Astrocyte (in vitro differentiated cells and primary cell): ENCODE measurements at places on chromosomes 16 and 17. TPM values are rescaled to one million over a fixed set of nuclear protein-coding genes. Genes with fewer than 3 reads are reported as not detected.

Gene TBX4
- 0.14 TPM in 1 of 2 replicates, not detected in the other for total RNA-seq

DNA sequence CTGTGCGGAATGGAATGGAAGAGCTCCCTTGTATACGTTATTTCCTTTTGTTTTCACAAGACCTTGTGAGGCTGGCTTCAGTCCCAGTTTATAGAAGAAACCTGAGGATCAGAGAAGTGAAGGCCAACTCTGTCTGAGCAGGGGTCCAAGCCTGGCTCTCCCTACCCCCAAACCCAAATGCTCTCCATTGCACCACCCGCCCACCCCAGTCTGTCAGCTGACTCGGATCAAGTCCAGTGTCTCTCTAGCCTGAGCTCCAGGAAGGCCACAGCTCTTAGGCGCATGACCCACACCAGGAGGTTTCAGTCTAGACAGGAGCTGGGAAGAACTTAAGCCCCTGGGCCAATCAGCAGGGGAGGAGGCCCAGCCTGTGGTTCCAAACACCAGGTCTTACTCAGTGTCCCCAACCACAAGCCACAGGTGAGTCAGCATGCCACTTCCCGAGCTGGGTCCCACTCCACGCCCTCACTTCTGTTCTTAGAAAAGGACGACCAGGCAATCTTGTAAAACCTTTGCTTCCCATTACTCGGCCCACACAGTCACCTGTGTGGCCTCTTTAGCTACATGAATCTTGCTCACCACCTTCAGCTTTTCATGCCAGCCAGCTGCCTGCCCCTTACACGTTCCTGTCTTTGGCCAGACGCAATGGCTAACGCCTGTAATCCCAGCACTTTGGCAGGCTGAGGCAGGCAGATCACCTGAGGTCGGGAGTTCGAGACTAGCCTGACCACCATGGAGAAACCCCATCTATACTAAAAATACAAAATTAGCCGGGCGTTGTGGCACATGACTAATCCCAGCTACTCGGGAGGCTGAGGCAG lies 27.8 kb downstream of the TK2 start:
- H3K27ac ChIP-seq = peak overlapping the region; percentile 58
- no peaks in the 10 kb centered on the region for H3K27me3 ChIP-seq
- H3K4me1 ChIP-seq = peaks cover 23% of the 10 kb centered on the region
- no peak overlapping the region for H3K4me3 ChIP-seq

- DNase-seq = peak; percentile 72
- H3K4me3 ChIP-seq = no peak overlapping the region
- H3K4me1 ChIP-seq = peaks cover 5% of the 10 kb centered on the region
- H3K36me3 ChIP-seq = no peaks in the 10 kb centered on the region
Observed at GRCh38 chr16:86961171-86961601, 356.0 kb downstream of the C16orf95 start.

GRCh38 chr16:7990626-7991260 lies 599.6 kb downstream of the TMEM114 start:
- H3K36me3 ChIP-seq = no peaks in the 10 kb centered on the region
- no peak overlapping the region for H3K4me3 ChIP-seq
- DNase-seq = no peak

DNA sequence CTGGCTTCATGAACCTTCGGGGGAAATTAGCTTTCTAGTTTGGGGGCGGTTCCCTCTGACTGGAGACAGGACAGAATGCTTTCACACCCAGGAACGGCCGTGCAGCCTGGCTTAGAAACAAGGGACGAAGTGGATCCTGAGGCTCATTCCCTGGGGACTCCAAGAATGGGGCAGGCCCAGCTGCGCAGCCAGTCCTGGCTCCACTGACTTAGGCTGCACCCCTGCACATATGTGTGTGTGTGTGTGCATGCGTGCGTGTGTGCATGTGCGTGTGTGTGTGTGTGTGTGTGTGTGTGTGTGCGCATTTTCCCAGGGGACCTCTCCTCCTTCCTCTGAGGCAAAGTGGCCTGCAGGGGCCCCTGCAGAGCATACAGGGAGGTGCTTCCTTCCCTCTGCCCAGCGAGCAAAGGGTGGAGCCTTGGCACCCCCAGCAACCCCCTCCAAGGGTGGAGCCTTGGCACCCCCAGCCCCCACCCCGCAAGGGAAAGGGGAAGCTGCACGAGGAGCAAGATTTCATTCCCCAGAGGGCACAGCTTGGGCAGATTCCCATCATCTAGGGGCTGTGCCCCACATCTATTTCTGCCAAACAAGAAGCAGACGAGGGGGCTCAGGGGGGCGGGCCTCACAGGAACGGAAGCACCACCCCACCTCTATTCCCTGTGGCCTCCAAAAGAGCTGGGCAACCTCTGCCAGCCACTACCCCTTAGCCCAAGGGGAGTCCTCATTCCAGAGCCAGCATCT lies 97.6 kb upstream of the CBX4 start:
- H3K4me1 ChIP-seq = no peaks in the 10 kb centered on the region
- no peak overlapping the region for H3K27ac ChIP-seq
- H3K27me3 ChIP-seq = peaks cover 5% of the 10 kb centered on the region
- H3K4me3 ChIP-seq = no peak overlapping the region
- H3K36me3 ChIP-seq = peaks cover 3% of the 10 kb centered on the region

GRCh38 chr17:7296189-7296861 lies 1.9 kb upstream of the YBX2 start:
- H3K4me1 ChIP-seq = peaks cover 8% of the 10 kb centered on the region
- no peak overlapping the region for H3K27ac ChIP-seq
- DNase-seq = peak; percentile 44
- no peaks in the 10 kb centered on the region for H3K36me3 ChIP-seq

GRCh38 chr17:10117581-10118001 lies 80.8 kb downstream of the GAS7 start:
- H3K4me1 ChIP-seq = peaks cover 18% of the 10 kb centered on the region
- no peak for DNase-seq

GRCh38 chr17:740240-741017 lies 8.0 kb downstream of the TLCD3A start:
- peaks cover 4% of the 10 kb centered on the region for H3K4me1 ChIP-seq
- H3K36me3 ChIP-seq = peaks cover 50% of the 10 kb centered on the region
- no peak overlapping the region for H3K27ac ChIP-seq
- no peak overlapping the region for H3K4me3 ChIP-seq
- DNase-seq = no peak

Gene CA10
- 0.43 TPM in 1 of 2 replicates, not detected in the other for total RNA-seq

- H3K4me3 ChIP-seq = no peak overlapping the region
- no peak overlapping the region for H3K27ac ChIP-seq
- no peaks in the 10 kb centered on the region for H3K4me1 ChIP-seq
- peaks cover 14% of the 10 kb centered on the region for H3K36me3 ChIP-seq
Observed at GRCh38 chr17:1473841-1474240, 17.8 kb upstream of the CRK start.

Gene METTL9
- total RNA-seq = 86.6 and 88.1 TPM in 2 replicates
